Stimulated activated CD8-positive, alpha-beta memory T cell treated with anti-CD3 and anti-CD28 coated beads, Interleukin-4, amount 100 ng/mL, for 4 hours (primary cell): ENCODE measurements at places on chromosomes 5 and 9.

GRCh38 chr5:13501176-13501575 lies 443.3 kb downstream of the DNAH5 start:
- DNase-seq = no peak

DNA sequence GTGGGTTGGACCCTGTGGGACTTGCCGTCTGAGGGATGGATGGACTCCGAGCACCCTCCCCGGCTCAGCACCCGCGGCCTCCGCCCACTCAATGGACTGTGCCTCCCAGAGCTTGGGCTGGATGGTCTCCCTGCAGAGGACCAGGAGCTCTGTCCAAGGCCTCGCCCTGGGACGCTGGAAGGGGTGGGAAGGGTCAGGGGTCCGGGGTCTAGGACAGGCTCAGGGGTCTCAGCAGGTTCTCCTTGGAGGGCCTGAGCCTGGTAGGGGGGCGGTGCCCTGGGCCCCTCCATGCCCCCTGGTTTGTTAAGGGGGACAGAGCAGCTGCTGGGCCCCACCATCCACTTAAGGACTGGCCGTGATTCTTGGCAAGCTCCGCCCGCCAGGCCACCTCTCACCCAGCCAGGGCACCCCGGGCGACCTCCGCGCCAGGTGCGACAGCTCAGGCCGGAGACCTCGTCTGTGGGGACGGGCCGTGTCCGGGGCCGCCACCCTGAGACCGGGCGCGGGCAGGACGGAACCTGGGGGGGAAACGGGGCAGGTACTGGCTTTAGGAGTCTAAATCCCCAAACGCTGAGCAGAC lies 29.2 kb downstream of the EXOC3 start:
- no peak for DNase-seq

GRCh38 chr9:97502984-97503861 lies 1.8 kb downstream of the TMOD1 start:
- no peak for DNase-seq

DNA sequence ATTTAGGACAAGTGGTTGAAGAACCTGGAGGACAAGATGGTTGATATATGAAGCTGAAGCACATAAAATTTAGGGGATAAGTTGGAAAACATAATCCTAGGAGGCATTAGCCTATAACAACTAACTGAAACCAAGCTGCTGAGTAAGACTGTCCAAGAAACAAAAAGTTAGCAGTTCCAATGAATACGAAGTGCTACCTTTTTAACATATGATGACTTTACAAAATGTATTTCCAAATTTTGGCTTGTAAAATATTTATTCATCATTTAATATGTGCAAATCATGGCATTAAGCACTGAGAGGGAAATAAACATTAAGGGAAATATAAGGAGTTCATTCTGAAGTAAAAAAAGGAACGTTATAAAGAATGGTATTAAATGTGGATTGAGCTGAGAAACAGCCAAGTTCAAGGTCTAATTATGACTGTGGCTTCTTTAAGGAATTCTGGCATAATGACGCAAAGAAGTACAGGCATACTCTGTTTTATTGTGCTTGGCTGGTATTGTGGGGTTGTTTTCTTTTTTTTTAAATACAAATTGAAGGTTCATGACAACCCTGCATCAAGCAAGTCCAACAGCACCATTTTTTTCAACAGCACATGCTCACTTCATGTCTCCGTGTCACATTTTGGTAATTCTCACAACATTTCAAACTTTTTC lies 7.7 kb downstream of the RAPGEF6 start:
- no peak for DNase-seq

DNA sequence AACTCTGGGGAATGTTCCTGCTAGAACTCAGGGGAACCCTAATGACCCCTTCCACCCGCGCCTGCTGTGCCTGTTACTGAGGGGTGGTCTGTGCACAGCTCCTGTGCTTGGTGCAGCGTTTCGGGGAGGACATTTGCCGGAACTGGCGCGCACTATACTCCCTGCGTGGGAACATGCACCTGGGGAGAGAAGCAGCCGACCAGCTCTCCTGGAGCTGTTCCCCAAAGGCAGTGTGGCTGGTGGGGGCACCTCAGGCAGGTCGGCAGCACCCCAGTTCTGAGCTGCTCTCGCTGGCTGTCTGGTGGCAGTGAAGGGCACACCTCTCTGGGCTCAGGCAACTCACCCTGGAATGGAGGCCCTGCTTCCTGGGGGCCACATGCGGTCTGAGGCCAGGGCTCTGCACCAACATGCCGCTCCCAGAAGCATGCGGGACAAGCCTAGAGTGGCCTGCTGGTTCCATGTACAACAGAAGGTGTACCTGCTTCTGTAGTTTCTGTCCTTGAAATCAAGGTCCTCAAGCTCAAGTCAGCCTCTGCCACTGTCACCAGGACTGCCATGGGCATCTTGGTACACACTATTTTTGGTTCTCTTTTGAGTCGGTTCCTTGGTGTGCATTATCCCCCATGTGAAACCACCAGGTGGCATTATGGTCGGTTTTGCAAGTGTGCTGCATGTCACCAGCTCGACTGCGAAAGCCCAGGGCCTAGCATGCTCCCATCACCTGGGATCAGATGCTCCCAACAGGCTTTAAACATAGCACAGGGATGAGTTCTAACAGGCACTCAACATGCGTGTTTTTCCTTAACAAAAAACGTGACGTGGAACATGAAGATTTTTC lies 7.8 kb upstream of the MRNIP start:
- no peak for DNase-seq

- DNase-seq = no peak
Measured at GRCh38 chr5:31993165-31993961, 180.8 kb downstream of the GOLPH3 start.

GRCh38 chr5:159163701-159164046 lies 45.7 kb downstream of the RNF145 start:
- DNase-seq = no peak

- DNase-seq = no peak
Measured at GRCh38 chr9:110604171-110604601, 24.6 kb upstream of the SVEP1 start.

DNA sequence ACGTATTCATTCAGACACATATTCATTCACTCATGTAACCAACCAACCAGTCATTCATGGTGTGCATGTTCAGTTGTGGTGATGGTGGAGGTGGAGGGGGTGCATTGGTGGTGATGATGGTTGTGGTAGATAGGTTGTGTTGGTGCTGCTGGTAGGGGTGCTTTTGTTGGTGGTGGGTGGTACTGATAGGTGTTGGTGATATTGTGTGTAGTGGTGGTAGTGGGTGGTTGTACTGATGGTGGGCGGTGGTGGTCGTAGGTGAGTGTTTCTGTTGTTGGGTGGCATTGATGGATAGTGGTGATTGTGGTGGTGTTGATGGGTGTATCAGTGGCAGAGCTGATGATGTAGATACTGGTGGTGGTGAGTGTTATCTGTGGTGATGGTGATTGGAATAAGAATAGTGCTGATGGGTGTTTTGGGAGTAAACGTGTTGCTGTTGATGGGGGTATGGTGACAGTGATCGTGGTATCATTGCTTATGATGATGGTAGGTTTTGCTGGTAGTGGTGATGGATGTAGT lies 59.8 kb upstream of the SHB start:
- DNase-seq = no peak

- DNase-seq = no peak
Measured at GRCh38 chr5:14475045-14475444, 106.5 kb upstream of the OTULINL start.

DNA sequence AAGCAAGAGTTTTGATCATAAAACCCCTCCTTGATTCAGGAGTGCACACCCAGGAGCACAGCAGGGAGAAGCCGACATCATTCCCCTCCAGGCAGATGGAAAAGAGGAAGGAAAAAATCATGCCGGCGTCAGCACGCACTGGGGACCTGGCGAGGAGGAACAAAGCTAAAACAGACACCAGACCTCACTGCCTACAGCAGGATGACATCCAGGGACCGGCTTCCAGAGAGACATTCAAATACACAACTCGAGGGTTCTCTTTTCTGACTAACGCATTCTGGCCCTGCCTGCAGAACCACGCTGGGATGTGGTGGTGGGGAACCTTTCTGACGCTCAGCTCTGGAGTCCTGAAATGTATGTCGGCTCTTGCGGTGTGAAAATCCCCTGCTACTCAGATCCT lies 2.7 kb downstream of the UBAC1 start:
- no peak for DNase-seq

DNA sequence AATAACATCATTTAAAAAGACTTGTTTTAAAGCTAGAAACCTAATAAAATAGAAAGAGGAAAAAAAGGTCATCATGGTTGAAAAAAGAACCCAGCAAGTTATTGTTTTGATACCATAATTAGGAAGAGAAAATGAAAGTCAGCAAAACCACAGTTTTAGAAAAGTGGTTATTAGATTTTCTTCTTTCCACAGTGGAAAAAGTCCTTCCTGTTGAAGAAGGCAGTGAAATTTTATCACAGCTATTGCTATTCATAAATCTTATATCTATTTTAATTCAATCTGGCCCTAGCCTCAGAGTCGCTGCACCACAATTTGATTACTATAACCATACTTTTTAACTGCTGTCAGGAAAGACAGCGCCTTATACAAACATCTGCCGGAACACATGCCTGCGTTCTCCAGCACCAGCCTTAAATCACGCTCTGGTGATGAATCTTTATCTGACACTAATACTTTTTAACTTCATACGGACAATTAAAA lies 60.3 kb downstream of the MAPKAP1 start:
- no peak for DNase-seq

GRCh38 chr9:135997090-135998015 lies 36.2 kb upstream of the UBAC1 start:
- no peak for DNase-seq

GRCh38 chr5:172529896-172530295 lies 75.6 kb upstream of the SH3PXD2B start:
- no peak for DNase-seq

DNA sequence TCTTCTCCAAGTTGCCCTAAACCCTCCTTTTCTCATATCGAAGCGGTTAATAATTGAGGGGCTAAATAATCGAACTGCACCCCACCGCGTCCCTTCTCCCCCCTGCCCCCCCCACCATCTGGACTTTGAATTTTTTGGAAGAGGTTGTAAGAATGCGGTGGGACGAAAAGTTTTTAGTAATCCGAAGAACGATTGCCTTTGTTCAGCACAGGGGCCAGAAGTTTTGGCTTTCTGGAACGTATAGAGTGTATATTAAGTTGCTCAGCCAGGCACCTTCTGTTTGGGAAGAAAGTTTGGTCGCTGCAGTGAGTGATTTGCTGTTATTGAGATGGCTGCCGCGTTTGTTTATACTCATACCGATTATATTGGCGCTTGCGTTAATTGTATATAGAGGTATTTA lies 518 bp downstream of the ERBIN start:
- no peak for DNase-seq

DNA sequence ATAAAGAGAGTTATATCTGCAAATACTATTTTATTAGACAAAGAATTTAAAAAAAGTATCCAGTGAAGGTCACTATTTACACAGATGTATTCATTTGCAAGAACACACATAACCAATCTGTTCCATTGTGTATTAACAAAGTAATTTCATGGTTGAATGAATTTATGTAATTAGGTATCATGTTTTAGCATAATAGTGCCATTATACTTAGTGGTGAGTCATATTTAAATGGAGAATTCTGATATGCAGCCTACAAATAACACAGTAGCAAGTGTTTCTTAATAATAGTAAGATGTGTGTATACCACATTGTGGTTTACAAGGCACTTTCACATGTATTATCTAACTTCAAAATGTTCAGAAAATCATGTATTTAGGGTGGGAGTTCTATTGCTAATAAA lies 1028.5 kb upstream of the ACO1 start:
- DNase-seq = no peak

- no peak for DNase-seq
Measured at GRCh38 chr5:145680767-145681166, 154.4 kb downstream of the PRELID2 start.

DNA sequence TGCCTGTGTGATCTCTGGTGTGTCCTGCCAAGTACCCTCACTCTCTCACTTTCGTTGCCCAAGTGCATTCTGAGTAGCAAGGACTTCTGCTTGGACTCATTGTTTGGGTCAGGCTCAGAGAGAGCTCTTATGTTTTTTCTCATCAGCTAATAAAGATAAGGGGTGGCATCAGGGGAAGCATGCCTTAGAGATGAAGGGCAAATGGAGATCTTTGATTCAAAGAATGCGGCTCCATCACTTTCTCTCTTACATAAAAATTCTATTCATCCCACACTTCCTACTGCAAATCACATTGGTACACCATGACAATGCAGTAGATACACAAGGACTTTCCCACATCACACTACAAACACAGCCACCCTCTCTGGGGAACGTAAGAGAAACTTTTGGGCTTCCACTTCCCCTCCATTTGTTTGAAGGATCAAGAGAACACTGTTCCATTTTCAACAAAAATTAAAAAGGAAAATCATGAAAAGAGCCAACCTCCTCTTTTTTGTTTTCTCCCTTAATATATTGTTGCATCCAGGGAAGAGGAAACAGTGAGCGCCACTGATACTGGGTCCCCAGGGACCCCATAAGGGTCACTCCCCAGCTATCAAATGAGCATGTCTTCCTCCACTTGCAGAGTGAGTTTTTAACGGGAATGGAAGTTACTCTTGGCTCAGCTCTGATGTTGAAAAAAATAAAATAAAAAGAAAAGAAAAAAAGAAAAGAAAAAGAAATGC lies 73.0 kb downstream of the ZNF366 start:
- DNase-seq = no peak

- no peak for DNase-seq
Measured at GRCh38 chr9:21102305-21102704, 24.6 kb upstream of the IFNB1 start.

DNA sequence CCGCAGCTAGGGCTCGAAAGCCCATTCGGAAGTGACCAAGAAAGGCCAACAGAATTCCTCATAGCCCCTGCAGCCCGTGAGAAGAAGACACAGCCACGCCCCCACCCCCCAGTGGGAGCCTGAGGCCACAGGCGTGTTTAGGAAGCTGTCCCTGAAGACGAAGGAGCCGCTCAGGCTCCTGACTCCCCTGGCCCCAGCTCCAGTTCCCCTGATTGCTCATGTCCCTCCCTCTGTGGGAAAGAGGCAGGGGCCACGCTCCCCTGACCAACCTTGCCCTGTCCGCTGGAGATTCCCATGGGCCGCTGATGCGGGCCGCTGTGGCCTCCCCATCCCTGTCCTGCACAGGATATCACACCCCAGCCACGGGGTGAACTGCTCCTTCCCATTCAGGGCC lies 13.6 kb downstream of the ROPN1L start:
- no peak for DNase-seq

DNA sequence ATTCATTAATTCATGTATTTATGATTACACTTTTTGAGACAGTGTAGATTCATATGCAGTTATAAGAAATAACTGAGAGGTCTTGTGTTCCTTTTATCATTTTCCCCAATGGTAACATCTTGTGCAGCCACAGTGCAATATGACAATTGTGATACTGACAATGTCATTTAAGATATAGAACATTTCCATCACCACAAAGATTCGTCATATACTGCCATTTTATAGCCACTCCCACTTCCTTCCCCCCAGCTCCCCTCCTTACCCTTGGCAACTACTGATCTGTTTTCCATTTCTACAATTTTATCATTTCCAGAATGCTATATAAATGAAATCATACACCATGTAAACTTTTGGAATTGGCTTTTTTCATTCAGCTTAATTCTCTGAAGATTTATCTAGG lies 53.8 kb downstream of the NR2F1 start:
- no peak for DNase-seq

GRCh38 chr9:106872641-106873040 lies 9.7 kb downstream of the ZNF462 start:
- DNase-seq = no peak
